Naive thymus-derived CD8-positive, alpha-beta T cell (primary cell): ENCODE measurements at places on chromosomes 11 and 22.

DNA sequence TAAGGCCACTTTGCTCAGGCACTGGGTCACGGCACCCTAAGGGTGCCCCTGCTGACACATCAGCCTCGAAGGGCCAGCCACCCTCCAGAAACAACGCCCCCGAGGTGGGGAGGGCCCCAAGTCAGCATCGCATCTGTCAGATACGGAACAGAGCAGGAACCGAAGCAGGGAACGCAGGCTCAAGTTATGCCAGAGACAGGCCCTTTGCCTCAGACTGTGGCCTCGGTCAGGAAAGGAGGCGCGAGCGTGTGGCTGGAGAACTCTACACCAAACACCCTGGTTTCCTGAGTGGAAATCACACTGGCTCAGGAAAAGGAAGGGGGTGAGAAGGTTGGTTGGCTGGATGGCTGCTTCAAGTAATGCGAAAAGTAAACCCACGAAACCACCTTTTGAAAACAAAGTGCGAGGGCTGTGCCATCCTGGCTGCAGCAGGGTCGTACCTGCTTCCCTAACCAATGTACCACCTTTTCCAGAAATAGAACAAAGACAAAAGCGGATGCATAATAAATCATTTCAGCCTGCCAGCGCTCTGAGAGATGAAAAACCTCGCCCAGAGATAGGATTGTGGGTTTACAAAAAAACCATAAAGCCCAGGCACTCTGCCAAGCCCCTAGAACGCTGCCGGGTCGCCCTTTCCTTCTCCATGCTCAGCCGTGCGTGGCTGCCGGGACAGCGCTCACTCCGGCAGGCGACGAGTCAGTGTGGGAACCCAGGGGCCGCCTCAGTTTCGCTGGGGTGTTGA lies 38.6 kb downstream of the TRMU start:
- peak; percentile 60 for DNase-seq

- no peak for DNase-seq
Observed at GRCh38 chr22:27952091-27952490, 33.0 kb upstream of the PITPNB start.

DNA sequence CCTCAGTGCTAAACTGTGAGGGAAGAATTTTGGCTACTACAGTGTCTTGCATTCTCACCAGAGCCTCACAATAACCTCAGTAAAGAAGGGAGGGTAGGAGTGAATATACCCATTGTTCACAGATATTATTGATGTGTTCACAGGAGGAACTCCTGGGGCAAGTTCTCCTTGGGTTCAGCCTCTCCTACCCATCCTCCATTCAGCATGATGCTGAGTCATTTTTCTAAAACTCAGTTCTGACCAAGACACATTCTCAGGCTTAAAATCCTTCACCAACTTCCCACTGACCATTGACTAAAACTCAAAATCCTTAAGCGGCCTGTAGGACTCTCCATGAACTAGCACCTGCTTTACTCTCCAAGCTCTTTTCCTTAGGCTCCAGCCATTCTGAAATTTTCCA lies 48.7 kb downstream of the SYTL2 start:
- DNase-seq: no peak

DNA sequence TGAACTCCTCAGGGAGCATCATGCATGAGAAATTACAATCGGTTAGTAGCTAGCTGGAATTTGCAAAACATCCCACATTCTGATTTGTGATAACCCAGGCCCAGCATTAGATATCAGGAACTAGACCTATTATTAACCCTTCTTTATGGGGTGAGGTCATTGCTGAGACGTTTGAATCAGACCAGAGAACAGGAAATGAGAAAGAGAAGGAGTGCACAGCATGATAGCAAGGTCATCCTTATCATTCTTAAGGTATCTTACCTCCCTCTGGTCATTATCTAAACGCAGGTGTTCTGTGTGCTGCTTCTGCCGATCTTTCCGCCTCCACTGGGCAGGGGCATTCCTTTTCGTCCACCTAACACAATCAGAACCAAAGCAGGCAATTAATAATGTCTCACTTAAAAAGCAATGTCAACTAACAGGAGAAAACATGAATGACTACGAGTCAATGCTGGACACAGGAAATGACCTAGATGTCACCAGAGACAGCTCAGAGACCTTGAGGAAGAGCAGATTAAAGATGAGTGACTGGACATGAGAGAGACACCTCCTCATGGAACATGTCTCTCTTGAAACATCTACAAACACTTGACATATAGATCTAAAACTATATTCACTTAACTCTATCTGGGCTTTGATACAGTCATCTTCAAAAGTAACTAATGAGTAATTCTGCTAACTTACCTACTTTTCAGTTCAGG lies 78.3 kb upstream of the SCUBE2 start:
- no peak for DNase-seq

DNA sequence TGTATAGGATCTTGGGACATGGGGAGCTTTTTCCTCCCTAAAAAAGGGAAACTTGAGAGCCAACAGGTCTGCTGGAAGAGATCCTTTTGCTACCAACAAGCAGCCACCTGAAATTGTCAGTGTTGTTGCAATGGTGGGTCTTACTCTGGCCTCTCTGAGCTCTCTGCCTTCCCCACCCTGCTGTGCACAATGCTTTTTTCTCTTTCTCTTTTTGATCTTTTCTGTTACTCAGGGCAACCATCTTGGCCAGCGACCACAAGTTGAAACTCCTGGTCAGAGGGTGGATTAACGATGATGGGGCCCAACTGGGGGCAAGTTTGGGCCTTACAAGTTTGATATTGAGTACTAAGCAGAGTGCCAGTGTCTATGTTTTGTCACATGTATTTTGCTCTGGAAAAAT lies 155.8 kb downstream of the KIRREL3 start:
- no peak for DNase-seq

GRCh38 chr11:2700415-2701211 lies 819 bp upstream of the KCNQ1OT1 start:
- no peak for DNase-seq

DNA sequence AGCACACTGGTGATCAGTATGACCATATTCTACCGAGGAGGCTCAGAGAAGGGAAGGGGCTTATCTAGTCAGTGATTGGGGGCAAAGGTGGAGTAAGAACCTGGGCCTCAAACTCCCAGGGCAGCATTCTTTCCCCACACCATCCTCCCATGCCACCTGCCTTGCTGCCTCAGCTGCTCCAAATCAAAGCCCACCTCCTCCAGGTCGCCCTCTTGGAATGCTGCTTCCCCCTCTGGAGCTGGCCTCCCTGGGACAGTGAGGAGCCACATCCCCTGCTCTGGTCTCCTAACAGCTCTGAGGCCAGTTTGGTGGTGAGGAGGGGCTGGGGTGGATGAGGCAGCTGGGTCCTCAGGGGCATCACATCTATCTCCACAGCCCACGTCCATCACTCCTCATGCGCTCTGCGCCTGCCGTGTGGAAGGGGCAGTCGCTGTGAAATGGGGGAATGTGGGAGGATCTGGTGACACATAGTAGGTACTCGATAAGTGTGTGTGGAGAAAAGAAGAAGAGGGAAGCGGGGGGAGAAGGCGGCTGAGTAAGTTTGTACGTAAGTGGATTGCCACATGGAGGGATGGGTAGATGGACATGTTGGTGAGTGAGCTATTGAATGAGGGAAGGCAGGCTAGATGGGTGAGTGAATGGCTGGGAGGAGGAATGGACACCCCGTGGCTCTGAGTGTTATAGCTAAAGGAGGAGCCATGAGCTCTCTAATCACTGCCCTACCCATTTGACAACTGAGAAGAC lies 16.1 kb upstream of the ARHGEF17 start:
- DNase-seq: no peak

DNA sequence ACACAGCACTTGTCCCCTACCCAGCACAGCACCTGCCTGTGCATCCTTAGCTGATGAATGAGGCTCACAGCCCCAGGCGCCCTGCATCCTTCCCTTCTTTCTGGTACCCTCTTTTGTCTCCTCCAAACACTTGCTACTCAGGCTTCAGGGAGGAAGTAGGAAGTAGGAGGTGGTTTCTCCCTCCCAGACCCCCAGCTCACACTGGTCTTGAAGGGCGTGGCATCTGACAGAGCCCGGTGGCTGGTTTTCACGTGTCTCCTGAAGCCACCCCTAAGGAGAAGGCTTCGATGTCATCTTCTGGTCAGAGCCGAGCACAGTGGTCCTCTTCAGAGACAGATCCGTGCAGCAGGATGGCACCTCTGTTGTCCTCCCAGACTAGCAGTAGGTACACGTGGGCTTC lies 109.8 kb downstream of the PTPRJ start:
- no peak for DNase-seq

DNA sequence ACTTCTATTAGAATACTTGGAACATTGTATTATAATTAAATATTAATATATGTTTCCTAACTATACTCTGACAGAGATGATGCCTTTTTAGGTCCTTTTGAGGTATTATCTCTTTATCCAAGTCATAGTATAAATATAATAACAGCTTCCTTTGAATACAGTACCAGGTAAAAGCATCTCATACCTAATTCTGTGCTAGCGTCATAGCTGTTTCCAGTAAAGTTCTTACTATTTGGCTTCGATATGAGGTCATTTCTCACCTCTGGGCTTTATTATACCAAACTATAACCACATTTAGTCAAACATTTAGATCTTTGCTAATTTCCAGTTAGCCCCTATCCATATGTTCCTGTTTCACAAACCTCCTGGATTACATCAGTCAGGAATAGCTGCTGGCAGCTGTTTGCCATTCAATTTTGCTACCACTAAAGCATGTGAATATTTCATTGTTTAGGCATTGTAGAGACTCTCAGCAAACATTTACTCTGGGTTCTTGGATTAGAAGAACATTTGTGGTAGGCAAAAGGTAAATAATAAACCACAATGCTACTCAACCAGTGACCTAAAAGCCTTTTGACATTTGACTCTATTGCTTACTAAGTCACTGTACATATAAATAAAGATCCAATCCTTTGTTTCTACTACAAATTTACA lies 255.1 kb downstream of the TTC28 start:
- DNase-seq: no peak
